DMS79 (cell line): ENCODE measurements at places on chromosomes 4 and X.
A peak's percentile ranks its signal among the peaks of the same experiment; 100 is the strongest.

GRCh38 chr4:77007358-77008230 lies 58.0 kb downstream of the SEPTIN11 start:
- DNase-seq, result no peak

- DNase-seq, result no peak
These were observed 125.7 kb downstream of the PALLD start for GRCh38 chr4:168622600-168622999.

GRCh38 chrX:129653971-129654651 lies 645 bp downstream of the APLN start:
- no peak for DNase-seq

DNA sequence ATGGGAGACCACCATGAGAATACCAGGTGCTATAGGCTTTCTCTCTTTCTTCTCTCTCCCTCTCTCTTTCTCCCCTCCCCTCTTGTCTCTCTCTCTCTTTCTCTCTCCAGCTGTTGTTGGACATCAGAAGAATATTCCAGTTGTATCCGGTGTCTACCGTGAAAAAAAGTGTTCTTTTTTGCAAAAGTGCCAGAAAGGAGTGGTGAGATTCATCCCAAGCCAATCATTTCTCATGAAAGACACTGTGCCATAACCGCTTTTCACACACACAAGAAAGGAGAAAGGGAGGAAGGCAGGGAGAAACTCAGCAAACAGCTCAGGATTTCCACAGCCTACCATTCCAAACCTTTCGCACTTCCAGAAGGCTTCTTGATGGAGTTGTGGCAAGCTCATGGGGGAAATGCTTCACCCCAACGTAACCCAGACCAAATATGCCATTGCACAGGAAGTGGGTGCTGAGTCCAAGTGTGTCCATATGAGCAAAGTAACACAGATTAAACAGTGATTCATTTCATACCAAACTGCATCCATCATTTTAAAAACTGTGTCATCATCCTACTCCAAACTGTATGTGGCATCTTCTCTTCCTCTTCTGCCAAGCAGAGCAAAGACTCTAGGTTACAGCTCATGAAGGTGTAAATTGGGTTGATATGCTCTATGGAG lies 224.0 kb downstream of the APBB2 start:
- no peak for DNase-seq

DNA sequence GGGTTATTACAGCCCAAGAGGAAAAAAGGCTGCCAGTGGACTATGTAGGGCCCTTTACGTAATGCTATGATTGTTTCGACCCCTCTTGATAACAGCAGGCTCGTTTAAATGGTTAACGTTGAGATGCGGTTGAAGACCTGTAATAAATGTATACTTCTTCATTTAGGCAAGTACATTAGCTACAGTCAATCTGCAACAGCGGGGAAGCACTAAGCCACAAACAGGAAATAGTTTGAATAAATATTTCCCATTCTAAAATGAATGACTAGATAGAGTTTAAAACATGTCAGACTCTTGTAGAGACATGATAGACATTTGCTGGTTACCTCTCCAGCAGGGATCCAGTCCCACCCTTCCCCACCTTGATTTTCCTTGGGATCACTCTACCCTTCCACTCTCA lies 38.1 kb upstream of the STIM2 start:
- DNase-seq, result no peak

- DNase-seq, result no peak
These were observed 103.1 kb upstream of the UGT8 start for GRCh38 chr4:114495471-114495928.

DNA sequence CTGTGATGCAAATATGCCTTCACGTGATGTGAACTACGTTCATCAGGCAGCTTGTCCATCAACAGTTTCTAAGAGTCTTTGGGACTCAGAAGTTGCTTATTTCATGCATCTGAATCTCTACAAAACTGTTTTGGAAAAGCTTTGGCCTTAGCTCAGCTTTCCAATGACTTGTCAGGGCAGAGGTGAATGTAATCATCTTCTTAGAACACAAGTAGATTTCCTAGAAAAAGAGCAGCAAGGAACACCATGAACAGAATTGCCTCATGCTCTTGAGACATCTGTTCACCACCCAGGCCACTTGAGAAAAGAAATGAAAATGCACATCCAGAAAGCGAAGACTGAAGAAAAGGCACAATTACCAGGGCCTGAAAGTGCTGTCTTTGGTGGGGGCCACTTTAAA lies 105.8 kb upstream of the PDHA1 start:
- no peak for DNase-seq

- peak; percentile 63 for DNase-seq
These were observed 39.6 kb downstream of the ZCCHC13 start for GRCh38 chrX:74343343-74344279.

DNA sequence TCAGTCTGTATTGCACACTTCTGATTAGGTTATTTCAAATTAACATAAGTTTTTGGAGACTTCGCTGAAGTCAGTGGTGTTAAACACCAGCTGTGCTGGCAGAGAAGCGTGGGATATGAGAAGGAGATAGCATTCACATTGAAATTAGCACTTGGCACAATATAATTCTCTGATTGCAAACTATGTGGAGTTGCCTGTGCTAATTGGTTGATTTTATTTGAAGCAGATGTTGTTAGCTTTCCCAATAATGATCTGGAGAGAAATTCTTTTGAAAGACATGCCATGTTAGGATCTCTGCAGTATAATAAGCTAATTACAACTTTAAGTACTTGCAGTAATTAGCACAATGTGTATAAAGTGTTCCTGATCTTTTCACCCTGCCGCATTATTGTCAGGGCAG lies 367.4 kb upstream of the ARX start:
- no peak for DNase-seq

- no peak for DNase-seq
These were observed 169.9 kb downstream of the DCK start for GRCh38 chr4:71163317-71163716.

DNA sequence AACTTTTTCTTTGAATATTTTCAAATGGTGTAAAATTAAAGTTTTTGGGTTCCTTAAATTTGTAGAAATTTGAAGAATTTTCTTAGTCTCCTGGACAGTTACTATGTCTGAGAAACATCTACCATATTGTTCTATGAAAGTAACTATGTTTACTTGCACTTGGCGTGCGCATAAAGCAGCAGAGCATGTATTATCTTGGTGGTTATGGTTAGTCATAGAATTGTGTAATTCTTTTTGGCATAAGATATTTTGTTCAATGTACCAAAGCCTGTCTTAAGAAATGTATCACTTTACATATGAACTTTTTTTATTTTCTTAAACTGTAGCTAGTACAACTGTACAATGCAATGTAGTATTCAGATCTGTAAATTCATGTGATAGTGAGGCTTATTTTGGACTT lies 49.2 kb downstream of the CDS1 start:
- no peak for DNase-seq

- no peak for DNase-seq
These were observed at the start of gene DAPP1 for GRCh38 chr4:99816545-99817308. Gene DAPP1 (plus strand): TSS chr4:99816827. CDS start chr4:99816914, 87 bp downstream.

- no peak for DNase-seq
These were observed 71.3 kb upstream of the VBP1 start for GRCh38 chrX:155144926-155145325.

DNA sequence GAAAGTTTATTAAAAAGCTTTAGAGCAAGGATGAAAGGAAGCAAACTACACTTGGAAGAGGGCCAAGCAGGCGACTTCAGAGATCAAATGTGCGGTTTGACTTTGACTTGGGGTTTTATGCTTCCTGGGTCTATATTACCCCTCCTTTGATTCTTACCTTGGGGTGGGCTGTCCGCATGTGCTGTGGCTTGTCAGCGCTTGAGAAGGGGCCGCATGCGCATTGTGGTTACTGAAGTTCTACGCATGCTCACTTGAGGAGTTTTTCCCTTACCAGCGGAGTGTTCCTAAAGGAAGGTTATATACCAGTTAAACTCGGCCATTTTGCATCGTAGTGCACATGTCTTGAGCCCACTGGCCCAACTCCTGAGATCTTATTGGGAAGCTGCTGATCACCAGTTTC lies 9.9 kb downstream of the ZNF157 start:
- no peak for DNase-seq

DNA sequence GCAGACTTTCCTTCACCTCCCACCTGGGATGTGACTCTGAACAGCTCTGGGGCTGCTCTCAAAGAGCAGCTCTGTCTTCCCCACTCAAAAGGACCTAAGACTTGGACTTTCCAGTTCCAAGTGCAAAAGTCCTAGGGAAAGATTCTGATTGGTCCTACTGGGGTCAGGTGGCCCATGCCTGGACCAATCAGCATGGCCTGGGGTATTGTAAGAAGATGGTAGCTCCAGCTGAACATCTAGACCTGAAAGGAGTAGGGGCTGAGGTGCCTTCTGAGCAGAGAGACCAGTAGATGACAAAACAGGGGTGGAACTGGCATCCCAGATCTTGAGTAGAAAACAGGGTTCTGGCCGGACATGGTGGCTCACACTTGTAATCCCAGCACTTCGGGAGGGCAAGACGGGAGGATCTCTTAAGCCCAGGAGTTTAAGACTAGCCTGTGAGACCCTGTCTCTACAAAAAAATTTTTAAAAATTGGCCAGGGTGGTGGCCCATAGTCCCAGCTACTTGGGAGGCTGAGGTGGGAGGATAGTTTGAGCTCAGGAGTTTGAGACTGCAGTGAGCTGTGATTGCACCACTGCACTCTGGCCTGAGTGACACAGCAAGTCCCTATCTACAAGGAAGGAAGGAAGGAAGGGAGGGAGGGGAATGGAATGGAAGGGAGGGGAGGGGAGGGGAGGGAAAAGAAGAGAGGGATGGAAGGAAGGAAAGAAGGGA lies 27.4 kb upstream of the MRFAP1 start:
- no peak for DNase-seq

DNA sequence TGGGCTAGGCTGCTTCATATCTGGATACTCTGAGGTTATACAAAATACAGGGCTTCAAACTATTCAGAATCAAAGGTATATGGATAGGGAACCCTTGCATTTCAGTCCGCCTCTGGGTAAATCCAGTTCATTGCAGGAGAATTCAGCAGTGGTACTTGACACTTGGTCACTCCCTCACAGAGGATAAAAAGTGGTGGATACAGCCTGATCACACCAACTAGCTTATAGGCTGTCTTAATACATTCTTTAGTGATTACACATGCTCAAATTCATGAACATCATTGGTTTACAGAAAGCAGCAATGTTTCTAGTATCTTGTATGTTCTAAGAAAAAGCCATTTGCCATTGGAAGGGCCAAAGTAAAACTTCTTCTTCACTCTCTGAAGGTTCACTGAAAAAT lies 104.8 kb upstream of the PDE5A start:
- no peak for DNase-seq

- DNase-seq, result no peak
These were observed 302.6 kb downstream of the PPP3CA start for GRCh38 chr4:101044766-101045165.

DNA sequence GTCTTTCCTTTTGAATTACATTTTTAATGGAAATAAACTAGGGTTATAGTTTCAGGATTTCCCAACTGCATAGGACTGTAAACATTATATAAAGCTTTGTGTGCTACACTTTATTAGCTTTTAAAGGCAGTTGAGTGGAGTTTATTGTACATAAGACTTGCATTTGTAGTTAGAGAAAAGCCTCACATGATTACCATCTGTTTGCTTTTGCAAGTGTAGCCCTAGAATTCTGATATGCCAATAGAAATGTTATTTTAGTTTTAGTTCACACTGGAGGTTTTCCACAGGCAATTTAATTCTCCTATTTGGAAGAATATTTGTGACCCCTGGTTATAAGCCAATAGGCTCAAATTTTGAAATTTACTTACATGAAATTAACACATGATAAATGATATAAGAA lies 41.3 kb upstream of the ANK2 start:
- no peak for DNase-seq

DNA sequence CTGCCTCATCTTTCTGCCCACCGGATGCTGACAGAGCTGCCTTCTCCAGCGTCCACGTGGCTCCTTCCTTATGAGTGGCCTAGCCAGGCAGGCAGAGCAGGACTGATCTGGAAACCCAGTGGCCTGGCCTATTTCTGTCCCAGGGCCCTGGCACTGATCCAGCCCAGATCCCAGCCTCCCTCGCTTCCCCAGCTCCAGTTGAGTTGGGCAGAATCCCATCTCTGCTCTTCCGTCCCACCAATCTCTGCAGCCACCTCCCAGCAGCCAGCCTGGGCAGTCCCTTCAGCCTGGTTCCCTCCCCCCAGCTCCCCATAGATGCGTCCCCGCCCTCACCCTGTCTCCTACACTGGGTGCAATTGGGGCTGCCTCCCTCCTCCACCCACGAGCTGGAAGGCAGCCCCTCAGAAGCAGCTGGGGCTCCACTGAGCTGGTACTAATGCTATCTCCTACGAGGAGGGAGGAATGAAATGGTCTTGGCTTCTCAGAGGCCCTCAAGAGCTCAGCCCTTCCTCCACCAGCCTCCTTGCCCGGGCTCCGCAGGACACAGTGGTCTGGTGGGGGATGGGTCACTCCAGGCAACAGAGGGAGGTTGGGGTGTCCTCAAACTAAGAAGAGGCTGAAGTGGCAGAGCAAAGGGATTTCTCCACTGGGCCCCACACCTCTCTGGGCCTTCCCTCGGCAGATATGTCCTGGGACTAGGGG lies 94.2 kb downstream of the PJA1 start:
- DNase-seq, result no peak

DNA sequence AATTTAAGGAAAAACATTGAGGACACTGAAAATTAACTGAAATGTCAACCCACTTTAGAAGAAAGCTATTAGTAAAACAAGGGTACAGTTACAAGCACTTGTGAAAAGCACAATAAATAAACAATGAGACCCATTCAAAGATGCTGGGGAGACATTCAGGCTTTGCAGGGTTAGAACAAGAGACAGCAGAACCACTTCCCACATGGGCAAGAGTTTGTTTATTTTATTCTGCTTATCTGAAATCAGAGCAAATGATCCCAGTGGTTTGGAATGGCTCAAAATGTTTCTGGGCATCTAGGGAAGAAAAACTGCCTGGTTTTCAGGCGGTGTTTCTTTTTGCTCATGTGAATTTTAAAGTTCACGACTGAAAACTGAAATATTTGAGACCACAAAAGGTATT lies 42.4 kb downstream of the PPP3CA start:
- DNase-seq, result peak; percentile 37

DNA sequence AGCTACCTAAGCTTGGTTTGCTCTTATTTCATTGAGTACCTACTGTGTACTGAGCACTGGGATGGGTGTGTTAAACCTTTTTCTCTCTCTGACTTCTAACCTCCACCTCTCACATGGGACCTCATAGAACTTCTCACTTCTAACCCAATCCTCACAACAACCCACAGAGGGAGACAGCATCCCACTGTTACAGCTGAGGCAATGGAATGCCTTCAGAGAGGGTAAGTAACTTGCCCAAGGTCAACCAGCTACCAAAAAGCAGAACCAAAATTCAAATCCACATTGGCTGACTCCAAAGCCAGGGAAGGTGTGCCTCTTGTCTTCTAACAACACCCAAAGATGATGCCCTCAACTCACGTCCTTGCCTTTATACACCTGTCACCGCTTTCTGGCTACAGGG lies 5.4 kb downstream of the SEL1L3 start:
- no peak for DNase-seq

GRCh38 chrX:140500441-140500840 lies 4.4 kb downstream of the SOX3 start:
- DNase-seq, result no peak

GRCh38 chr4:172996571-172997216 lies 171.9 kb upstream of the GALNT7 start:
- no peak for DNase-seq
